ENCODE measurements at places on chromosomes 16 and 17. TPM values are rescaled to one million over a fixed set of nuclear protein-coding genes. Genes with fewer than 3 reads are reported as not detected.
A peak's percentile ranks its signal among the peaks of the same experiment; 100 is the strongest.

DNA sequence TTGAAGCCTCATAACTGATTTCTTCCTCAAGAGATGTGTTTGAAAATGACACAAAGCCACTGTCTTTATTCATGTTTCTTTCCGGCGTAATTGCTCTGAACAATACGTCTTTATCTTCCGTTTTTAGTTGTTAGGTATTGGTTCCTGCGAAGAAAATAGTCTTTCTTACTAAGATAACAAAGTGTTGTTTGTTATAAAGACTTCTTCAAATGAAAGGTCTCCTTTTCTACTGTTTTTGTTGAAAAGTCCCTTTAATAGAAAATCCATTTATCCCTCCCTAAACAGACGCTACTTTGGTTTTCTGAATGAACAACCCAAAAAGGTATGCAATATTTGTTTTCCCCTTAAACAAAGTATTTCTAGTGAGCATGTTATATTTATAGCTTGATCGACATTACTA, 469.1 kb downstream of the KCNJ18 start:
- no peak for DNase-seq

GRCh38 chr16:28596840-28597691, at the start of gene SULT1A2:
Gene SULT1A2, minus strand, starts transcription at chr16:28597050. Its CDS starts 1,120 bp downstream, at chr16:28595930.
- DNase-seq: peak; percentile 81

DNA sequence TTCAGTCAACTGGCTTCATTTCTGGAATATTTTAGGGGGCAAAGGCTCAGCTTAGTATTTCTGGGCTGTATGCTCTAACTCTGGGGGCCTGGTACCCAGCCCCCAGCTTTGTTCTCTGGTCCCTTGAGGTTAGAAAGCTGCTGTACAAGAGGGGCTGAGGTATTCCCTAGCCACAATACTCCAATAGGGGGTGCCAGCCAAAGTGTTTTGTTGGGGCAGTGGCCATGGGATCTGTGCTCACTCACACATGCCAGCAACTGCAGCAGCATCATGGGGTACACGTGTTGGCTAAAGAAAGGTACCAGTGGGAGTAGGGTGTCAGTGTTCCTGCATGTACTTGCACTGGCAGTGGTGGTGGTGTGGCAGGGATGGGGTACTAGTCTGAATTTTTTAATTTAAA, 257.3 kb downstream of the CA10 start:
- DNase-seq: no peak

DNA sequence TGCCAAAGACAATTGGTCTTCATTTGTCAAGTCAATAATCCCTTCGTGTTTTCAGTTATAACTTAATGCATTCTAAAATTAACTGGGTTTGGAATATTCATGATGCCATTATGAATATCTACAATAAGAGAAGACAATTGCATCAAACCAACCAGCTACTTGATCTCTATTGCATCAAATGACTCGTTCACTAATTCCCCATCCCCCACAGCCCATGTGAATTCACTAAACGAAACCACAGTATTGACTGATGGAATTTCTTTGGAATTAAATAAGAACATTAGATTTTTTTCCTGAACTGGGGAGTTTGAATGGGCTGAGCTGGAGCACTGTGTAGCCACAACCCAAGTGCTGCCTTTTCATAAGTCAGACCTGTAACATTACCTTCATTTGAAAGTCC, 65.3 kb downstream of the HS3ST3B1 start:
- no peak for DNase-seq

DNA sequence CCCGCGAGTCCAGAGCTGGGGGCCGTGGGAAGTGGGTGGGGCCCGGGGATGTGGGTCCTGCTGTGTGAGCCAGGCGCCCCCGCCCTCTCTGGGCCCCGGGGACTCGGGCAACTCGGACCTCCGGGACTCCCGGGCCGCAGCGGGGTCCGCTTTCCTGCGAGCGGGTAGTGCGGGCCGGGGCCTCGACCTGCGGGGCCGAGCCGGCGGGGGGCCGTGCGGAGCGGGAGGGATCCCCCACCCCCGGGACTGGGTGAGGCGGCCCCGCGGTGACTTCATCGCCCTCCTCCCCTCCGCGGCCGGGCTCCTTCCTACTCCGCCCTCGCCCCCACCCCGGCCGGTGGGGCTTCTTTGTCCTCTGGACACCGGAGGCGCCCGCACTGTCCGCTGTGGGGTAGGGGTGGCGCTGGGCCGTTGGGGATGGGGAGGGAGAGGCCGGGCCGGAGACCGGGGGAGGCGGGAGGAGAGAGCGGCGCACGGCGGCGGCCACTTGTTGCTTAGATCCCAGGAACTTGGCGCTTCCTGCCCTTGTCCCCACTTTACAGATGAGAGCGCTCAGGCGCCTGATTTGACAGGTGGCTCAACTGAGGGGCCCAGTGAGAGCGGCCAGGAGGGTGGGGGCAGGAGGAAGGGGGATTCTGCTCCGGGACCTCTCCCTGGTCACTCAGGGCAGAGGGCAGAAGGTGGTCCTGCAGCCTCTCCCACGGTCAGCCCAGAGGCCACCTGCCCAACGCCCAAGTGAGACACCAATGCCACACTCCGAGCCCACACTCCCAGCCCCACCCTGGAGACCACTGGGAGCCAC, 874 bp downstream of the CMTM3 start:
- peak; percentile 40 for DNase-seq

DNA sequence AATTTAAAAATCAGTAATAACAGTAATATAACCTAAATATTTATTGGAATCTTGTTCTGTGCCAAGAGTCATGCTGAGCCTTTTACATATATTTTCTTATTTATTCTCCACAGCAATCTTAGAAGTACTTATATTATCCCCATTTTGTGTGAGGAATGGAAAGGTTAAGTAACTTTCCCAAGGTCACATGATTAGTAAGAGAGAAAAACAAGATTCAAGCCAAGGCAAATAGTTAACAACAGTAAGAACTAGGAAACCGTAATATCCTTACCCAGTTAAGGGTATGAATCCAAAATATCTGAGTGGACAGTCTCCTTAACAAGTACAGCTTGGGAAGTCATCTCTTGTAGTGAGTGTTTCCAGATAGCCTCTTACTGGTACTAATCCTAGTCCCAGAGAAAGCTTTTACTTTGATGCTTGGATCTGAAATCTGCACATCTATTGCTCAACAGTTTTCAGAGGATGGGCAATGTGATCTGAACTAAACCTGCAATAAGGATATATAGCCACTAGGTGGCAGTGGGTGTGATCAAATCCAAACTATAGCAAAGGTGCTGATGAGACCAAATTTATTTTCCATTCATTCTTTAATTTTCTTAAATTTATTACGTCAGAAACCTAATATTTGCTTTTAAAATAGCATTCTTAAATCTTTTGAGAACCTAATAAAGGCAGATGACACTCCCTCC, 23.3 kb downstream of the SHISA6 start:
- DNase-seq: no peak

GRCh38 chr17:46832945-46833839, 14.7 kb upstream of the WNT3 start:
- DNase-seq: no peak

- DNase-seq: no peak
Measured at GRCh38 chr16:85199069-85199725, 86.9 kb upstream of the CIBAR2 start.

- DNase-seq: no peak
Measured at GRCh38 chr17:8398980-8399379, 1.4 kb upstream of the RNF222 start.

- no peak for DNase-seq
Measured at GRCh38 chr16:55284718-55285099, 39.3 kb upstream of the IRX6 start.

- peak; percentile 81 for DNase-seq
Measured at GRCh38 chr17:78716814-78717393, 65.2 kb downstream of the CYTH1 start.

DNA sequence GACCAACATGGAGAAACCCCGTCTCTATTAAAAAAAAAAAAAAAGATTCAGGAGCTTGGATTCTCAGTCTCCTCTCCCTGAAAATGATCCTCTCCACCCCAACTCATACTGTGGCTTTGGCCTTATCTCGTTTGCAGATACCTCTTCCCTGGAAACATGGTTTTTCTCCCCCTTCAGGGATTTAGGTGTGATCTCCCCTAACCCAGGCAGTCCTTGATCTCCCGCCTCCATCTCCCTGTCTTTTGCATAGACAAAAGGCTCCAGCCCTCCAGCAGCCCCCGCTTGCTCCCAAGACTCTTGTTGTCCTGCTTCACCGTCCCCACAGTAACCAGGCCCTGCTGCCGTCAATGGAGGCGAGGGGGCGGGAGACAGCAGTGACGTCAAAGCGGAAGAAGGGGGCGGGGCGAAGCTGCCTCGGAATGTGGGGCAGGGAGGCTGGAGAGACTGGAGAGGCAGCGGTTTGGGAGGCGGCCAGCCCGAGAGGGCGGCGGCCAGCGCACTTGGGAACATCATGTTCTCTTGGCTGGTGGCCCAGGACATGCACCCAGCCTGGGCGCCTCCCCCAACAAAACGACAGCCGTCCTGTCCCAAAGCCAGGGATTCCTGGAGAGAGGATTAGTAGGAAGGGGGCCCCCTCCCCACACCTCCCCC, 1.9 kb upstream of the PER1 start:
- DNase-seq: peak; percentile 99

Gene FCSK
- 46.8 TPM for total RNA-seq

Gene FADS6
- total RNA-seq: 25.8 TPM

Gene OTOP2
- total RNA-seq: 99.1 TPM

Gene PIRT
- total RNA-seq: 2.4 TPM

Gene TK2
- total RNA-seq: 17.1 TPM
